ENCODE measurements at places on chromosomes 13 and 19.
A peak's percentile ranks its signal among the peaks of the same experiment; 100 is the strongest.

GRCh38 chr19:10142701-10143375 is 23.1 kb upstream of the EIF3G start:
- DNase-seq = no peak

GRCh38 chr13:76872675-76873074 is 13.5 kb downstream of the KCTD12 start:
- DNase-seq = no peak

GRCh38 chr13:112347986-112348385 is 28.2 kb upstream of the SPACA7 start:
- no peak for DNase-seq

- peak; percentile 64 for DNase-seq
Observed at GRCh38 chr19:50357178-50358100, 8.0 kb downstream of the NAPSA start.

- DNase-seq = peak; percentile 54
Observed at GRCh38 chr19:40716031-40716481, 630 bp downstream of the COQ8B start.

GRCh38 chr19:15550273-15550672 is 41.9 kb downstream of the CYP4F22 start:
- no peak for DNase-seq

GRCh38 chr13:65488606-65489005 is 1741.5 kb downstream of the PCDH9 start:
- no peak for DNase-seq

DNA sequence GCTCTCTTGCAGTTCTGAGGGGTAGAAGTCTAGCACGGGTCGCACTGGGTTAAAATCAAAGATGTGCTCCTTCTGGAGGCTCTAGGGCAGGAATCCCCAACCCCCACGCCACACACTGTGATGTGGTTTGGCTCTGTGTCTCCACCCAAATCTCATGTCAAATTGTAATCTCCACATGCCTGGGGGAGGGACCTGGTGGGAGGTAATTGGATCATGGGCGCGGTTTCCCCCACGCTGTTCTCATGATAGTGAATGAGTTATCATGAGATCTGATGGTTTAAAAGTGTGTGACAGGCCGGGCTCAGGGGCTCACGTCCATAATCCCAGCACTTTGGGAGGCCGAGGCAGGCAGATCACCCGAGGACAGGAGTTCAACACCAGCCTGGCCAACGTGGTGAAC is 26.6 kb upstream of the CALM3 start:
- no peak for DNase-seq

- no peak for DNase-seq
Observed at GRCh38 chr13:42600943-42601342, 27.0 kb downstream of the TNFSF11 start.

DNA sequence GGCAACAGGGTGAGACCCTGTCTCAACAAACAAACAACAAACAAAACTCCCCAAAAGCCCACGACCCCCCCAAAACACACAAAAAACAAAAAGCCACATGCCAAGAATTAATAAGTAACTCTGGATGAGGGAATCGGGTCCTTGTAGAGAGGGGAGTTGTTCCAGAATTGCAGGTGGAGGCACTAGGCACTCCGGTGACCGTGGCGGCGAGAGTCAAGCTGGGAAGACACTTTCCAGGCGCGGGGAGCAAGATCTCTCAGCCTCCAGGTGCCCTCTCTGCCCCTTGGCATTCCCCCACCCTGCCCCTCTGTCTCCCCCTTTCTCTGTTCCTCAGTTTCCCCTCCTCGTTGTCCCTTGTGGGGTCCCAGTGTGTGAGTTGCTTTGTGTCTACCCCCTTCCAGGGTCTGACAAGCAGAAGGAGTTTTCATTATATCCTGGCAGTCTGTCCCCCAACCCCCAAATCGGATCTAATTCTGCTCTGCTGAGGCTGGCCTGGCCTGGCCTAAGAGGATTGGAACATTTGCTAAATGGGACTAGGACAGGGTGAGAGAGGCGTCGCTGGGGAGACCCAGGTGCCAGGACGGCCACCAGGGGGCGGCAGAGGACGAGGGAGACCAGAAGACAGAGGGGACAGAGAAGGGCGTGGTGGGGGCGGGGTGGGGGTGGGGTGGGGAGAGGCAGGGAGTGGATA is 8.3 kb upstream of the CRX start:
- peak; percentile 50 for DNase-seq

DNA sequence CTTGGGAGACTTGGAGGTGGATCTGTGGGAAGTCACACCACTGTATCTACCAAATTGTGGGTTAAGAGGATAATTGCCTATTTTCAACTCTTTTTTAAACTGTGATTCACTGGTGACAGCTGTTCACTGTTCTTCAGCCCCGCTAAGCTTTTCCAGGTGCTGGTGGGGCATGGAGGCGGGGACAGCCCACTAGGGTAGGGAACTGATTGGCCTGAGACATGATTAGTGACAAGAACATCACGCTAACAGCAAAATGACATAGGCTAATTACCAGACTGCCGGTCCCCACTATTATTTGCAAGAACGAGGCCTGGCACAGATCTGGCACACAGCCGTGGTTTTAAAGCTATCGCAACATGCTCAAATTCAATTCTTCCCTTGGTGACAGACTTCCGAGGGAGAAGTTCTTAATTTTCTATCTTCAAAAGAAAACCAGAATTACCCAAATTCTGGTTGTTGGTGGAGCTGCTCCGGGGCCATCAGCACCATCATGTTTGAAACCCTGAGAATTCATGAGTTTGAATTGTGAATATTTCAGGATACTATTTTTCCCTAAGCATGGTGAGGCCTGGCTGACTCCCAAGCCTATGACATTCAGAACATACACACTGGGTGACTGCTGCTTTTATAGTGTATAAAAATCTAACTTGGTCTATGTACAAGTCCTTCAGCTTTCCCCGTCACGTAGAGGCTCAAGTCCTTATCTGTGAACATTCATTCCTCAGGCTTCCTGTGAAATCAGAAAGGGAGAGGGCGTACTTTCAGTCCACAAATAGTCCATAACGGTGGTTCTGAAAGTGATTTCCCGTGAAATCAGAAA is 17.9 kb downstream of the DOCK9 start:
- no peak for DNase-seq

DNA sequence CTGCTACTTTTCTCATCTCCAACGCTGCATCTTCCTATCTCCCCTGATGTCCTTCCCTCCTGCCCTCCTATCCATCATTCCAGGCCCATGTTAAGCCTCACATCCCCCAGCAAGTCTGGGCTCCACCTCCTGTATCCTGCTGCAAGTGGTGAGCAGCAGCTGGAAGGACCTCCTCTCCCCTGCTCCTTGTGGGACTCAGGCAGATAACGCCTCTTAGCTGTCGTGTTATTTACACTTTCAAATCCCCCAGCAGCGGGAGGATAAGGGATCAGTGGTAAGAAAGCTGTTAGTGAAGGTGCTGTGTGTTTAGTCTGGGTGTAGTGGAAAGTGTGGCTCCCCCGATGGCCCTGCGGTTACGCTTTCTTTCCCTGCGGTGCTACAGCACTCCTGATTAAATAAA is 211.9 kb downstream of the ZNF536 start:
- DNase-seq = no peak

DNA sequence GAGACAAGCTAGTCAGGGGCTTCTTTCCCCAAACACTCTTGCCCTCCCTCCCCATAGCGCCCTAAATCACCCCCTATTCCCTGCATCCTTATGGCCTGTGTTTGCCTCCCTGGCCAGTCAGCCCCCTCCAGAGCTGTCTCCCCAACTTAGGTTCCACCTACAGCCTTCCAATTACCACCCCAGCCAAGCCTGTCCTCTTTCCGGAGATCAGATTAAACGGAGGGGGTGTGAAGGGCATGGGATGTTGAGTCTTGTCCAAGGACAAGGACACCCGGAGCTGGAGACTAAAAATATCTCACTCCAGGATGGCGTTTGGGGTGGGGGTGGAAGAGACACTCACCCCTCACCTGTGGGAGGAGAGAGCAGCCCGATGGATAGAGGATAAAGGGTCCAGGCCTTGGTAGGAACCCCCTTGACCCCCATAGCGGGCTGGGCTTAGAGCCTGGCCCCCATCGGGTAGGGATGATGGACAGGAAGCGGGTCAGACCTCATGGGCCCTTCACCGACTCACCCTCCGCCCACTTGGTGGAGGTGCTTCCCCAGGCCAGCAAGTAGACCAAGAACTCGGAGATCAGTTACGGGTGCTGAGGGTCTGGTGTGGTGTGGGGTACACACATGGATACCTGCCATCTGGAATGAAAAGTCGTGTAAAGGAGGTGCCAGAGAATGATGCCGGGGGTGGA is 6.0 kb downstream of the ZNF865 start:
- no peak for DNase-seq

DNA sequence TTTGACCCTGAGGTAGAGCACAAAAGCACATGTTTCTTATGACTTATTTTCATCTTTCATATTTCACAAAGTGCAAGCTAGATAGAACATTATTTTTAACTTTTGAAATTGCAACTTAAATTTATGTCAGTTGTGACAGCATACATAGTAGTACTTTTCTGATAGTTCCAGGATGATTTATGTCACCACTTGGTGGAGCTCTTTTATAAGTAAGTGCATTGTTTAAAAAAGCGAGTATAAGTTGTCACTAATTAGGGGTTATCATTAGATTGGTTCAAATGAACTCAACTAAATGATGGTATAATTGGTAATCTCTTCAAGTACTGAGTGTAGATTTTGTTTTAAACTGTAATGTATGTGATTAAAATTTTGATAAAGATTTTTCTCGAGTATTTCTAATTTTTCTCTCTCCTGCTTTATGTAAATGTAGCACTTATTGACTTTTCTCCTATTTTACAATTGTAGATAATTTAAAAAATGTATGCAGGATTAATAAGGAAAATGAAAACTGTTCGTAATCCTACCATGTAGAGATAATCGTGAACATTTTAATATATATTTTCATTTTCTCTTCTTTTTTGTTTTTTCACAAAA is 31.1 kb downstream of the RB1 start:
- no peak for DNase-seq

- no peak for DNase-seq
Observed at GRCh38 chr19:35549174-35549788, 3.9 kb downstream of the TMEM147 start.

GRCh38 chr19:18967358-18968146 is 26.5 kb upstream of the HOMER3 start:
- no peak for DNase-seq

GRCh38 chr19:33300894-33301143 is 1.5 kb downstream of the CEBPA start:
- no peak for DNase-seq

- no peak for DNase-seq
Observed at GRCh38 chr19:11422163-11423065, 3.3 kb upstream of the RGL3 start.

GRCh38 chr19:954672-955494 is 29.0 kb downstream of the ARID3A start:
- no peak for DNase-seq

GRCh38 chr13:42068886-42069285 is 20.4 kb downstream of the DGKH start:
- DNase-seq = no peak

DNA sequence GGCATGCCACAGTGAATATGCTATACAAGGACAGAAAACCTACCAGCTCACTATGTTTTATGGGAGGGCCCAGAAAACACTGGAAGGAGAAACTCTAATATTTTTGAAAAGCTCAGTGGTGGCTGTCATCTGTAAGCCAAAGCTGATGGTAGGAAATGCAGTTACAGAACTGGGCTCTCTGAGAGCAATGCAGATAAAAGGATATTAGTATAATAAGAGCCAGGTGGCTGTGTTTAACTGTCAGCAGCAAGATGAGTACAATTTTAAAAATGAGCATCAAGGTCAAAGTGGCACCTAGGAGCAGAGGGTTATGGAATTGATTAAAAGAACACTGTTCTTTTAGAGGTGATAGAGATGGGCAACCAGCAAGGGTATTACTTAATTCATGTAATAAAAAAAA is 345.0 kb downstream of the NDFIP2 start:
- no peak for DNase-seq
